ENCODE measurements at places on chromosomes 5 and 9. TPM values are rescaled to one million over a fixed set of nuclear protein-coding genes. Genes with fewer than 3 reads are reported as not detected.

DNA sequence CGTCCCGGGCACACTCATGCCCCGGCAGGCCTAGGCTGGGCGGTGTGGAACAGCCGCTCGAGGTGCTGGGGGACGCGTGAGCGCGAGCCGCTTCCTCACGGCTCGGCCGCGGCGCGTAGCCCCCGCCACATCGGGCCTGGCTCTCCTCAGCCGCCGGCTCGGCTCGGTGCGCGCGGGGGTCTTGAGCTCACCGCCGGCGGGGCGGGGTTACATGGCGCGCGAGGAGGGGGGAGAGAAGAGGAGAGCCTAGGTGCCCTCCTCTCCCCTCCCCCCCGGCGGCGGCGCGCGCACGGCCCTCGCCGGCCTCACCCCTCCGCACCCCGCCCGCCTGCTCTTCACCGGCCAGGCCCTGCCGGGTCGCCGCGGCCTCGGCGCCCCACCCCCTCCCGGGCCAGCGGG, 7.7 kb downstream of the RANBP6 start:
- peak overlapping the region; percentile 96 for H3K4me3 ChIP-seq
- no peaks in the 10 kb centered on the region for H3K27me3 ChIP-seq
- peaks cover 56% of the 10 kb centered on the region for H3K4me1 ChIP-seq
- peaks cover 31% of the 10 kb centered on the region for H3K36me3 ChIP-seq
- peak; percentile 82 for DNase-seq

- no peak overlapping the region for H3K27ac ChIP-seq
- no peaks in the 10 kb centered on the region for H3K36me3 ChIP-seq
- no peaks in the 10 kb centered on the region for H3K4me1 ChIP-seq
- H3K4me3 ChIP-seq = no peak overlapping the region
Observed at GRCh38 chr9:27394154-27394825, 97.3 kb upstream of the EQTN start.

DNA sequence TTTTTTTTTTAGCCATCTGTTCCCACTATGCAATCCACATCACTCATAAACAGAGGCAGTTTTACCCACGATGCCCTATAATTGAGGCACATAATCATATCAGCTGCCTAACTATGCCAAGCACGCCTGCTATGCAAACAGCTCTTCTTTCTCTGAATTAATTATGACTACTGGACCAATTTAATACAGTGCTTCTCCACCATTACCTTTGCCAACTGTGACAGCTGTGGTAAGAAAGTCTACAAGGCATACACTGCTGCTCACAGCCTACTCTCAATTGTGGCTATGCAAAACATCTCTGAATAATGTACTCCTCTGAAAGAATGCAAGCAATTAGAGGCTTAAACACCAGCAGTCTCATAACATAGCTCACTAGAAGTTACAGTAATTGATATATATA, 97.1 kb downstream of the DTWD2 start:
- H3K27me3 ChIP-seq = no peaks in the 10 kb centered on the region
- H3K4me1 ChIP-seq = no peaks in the 10 kb centered on the region
- DNase-seq = no peak
- no peak overlapping the region for H3K27ac ChIP-seq
- H3K4me3 ChIP-seq = no peak overlapping the region

DNA sequence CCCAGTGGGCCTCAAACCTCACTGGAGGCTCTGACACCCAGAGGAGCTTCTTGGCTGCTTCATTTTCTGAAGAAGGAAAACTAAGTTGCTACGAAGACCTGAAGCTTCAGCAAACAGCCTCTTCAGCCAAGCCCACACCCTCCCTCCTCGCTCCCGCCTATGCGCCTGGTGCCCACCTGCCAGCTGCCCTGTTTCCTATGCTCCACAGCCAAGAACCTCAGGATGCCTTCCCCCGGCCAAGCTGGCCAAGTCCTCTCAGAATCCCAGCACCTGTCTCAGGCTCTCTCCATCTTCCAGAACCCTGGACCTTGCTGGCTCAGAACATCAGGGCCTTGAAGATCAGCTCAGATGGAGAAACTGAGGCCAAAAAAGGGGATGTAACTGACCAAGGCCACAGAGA, 60.4 kb downstream of the STK10 start:
- peaks cover 40% of the 10 kb centered on the region for H3K4me1 ChIP-seq
- no peak for DNase-seq
- no peak overlapping the region for H3K4me3 ChIP-seq
- peak overlapping the region; percentile 55 for H3K27ac ChIP-seq

DNA sequence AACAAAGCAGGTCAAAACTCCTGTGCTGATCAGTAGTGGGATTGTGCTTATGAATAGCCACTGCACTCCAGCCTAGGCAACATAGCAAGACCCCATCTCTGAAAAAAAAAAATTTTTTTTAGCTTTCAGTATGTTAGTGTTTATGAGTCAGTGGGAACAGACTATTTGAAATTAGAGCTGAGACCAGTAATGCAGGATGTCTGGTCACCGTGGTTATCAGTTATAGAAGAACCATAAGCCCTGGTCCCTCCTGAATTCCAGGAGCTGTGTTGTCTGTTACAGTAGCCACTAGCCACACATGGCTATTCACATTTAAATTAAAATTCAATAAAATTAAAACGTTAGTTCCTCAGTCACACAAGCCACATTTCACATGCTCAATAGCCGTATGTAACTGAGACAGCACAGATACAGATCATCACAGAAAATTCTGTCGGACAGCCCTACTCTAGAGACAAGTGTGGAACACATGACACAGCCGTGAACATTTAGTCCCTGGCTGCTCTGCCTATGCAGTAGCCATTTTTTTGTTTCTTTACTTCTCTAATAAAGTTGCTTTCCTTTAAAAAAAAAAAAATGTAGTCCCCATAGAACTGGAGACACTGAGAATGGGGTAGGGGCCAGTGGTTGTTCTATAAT, 96.1 kb upstream of the SAP30L start:
- H3K27me3 ChIP-seq = no peaks in the 10 kb centered on the region
- H3K36me3 ChIP-seq = no peaks in the 10 kb centered on the region
- DNase-seq = no peak

The ZFP37 gene
- 1.3 TPM for total RNA-seq

The SPATA31A3 gene
- total RNA-seq = not detected

The C9 gene
- total RNA-seq = not detected
